ENCODE measurements at places on chromosomes 6 and 20.

DNA sequence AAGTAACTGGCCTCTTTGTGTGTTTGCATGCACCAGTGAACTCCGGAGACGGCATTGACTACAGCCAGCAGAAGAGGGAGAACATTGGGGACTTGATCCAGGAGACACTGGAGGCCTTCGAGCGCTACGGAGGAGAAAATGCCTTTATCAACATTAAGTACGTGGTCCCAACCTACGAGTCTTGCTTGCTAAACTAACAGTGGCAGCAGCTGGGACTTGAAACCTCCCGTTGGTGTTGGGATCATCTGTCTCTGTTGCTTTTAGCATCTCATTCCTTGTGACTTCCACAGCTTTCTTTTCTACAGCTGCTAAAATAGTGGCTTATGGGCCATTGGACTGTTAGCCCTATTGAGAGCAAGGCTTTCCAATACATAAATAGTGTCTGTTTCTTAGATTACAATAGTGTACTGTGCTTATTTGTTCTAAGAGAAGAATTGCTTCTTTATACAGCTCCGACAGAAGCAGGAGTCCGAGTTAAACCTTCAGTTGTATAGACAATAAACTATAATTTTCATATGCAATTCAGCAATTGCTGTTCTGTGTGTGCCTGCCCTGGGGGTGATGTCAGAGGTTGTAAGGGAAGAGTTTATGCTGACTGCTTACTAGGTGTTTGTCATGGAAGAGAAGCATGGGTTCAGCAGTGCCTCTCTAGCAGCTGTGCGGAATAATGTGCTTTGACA is 99.6 kb upstream of the QKI start:
- no peak for DNase-seq

DNA sequence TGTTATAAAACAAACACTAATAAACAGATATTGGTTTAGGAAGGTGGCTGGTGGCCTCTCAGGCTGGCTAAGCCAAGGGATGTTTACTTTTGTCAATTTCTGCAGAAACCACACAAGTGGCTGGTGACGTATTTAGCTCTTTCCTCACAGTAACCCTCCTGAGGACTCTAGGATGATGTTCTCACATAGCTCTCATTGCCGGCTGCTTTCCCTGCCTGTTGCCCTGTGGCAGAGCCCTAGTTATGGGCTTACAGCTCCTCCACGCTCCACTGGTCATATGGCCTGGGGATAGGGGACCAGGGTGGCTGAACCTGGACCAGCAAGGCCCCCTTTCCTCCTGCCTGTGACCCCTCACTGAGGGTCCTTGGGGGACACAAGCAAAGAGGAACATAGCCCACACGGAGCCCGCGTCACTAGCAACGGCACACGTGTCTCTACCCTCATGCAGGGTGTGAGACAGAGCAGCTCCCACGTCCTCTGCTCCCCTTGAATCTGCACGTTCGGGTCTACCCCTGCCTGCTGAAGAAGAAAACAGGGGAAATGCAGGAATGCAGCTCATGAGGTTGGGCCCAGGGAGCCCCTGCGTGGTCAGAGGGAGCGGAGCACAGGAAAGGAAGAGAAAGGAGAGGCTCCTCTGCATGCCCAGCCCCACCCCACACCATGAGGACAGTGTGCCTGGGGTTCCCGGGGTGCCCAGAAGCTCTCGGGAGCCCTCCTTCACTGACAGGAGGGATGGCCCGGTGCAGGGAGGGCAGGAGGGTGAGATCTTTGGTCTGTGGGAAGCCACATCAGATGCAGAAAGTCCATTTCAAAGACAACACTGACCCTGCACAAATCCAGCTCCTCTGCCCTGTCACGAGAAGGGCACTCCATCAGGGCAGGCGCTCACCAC is 13.9 kb downstream of the RAMACL start:
- peak; percentile 32 for DNase-seq

DNA sequence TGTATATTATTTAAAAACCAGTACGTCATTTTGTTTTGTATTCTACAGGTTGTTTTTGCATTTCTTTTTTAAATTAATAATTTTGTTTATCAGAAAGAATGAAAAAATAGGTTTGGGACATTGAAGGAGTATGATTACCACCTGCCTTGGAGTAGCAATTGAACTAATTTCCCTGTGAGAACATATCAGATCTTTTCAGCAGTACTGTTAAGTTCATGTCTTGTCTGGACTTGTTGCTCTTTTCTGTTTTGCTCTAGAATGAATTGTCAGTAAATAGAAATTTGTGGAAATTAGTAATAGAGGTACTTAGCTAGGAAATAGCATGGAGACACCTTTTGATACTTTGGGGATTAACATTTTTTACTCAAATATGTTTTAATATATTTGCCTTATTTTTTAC is 24.3 kb downstream of the HSF2 start:
- DNase-seq, result no peak

- DNase-seq, result no peak
Measured at GRCh38 chr6:143198312-143198711, 137.6 kb downstream of the AIG1 start.

GRCh38 chr20:10408108-10408813 is 25.8 kb downstream of the MKKS start:
- DNase-seq, result no peak

DNA sequence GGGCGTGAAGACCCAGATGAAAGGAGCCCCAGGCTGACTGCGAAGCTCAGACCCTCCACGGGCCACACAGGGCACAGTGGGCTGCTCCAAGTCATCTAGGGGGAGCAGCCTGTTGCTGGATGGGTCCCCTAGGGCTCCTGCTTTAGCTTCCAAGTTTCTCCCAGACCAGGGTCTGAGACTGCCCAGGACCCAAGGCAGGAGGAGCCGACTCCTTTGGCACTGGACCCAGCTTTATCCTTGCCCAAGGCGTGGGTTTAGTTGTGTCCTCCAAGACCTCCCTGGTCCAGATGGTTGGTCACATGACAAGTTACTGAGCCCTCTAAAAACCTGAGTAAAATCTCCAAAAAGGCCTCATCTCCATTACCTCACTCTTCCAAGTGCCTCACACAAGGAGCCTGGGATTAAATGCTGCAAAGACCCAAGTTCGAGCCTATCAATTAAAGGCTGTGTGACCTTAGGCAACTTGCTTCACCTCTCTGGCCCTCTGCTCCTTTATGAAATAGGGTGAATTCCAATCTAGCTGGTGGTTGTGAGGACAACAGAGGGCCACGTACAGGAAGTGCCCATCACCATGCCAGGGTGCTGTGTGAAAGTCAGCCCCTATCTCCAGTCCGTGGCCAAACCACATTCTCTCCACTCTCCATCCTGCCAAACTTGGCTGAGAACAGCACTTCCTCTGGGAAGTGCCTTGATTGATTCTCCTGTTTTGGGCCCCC is 2.5 kb downstream of the NECAB3 start:
- DNase-seq, result no peak

DNA sequence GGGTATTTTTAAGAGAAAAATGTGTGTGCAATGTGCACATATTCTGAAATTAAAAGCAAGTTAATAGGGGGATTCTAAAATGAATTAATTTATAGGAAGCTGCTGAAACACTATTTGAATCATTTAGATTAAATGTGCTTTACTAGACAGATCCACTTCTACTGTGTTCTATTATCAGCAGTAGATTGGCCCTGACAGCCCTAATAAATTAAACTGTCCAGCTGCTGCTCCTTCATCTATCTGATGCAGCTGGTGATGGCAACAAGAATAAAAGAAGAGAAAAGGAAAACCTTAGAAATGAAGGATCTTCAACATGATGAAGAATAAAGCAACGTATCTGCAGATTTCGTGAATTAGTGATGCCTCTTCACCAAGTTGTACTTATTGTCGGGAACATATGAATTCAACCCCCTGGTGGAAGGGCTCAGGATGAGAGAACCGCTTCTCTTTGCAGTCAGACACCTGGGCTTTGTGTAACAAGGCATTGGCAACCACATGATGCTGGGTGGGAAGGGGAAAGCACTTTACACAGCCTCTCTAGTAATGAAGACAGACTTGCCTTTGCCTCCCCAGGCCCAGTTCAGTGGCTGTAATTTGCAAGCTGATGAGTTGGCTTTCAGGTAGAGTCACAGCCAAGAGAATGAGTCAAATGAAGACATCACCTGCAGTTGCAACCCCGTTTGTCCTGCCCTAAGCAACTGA is 94.4 kb downstream of the LAMP5 start:
- DNase-seq, result no peak

- no peak for DNase-seq
Measured at GRCh38 chr6:68069921-68070710, 565.0 kb upstream of the ADGRB3 start.

GRCh38 chr6:149454346-149454848 is 30.4 kb downstream of the ZC3H12D start:
- peak; percentile 83 for DNase-seq

DNA sequence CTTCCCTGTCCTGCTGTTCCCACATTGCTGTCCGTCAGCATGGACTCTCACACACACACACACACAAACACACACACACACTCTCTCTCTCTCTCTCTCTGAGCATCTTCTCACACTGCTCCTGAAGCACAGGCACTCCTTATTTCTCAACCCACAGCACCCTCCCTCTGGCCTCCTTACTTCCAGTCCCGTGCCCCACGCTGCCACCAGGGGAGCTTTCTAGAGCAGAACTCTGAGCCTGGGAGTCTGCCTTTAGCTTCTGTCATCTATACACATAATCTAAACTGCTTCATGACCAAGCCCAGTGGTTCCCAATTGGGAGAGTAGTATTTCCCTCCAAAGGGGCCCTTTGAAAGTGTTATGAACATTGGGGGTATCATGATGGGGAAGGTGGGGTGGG is 29.1 kb downstream of the HECA start:
- no peak for DNase-seq

DNA sequence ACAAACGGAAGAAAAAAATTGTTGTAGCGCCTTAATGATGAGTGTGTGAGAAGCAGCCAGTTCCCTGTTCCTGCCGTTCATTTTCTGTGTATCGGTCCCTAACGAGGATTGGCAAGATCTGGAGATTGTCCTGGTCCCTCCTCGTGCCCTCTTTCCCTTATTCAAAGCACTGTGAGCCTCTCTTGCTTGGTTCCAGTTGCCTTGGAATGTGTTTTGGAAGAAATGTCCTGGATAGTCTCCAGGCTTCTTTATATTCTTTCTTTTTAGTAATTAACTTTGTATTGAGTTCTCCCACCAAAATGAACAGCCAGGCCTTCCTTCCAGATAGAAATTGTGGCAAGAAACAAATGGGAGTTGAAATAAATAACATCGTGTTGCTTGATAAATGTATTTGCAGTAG is 348.3 kb downstream of the CDH26 start:
- DNase-seq, result no peak

GRCh38 chr20:57964011-57964862 is 254.4 kb upstream of the PMEPA1 start:
- no peak for DNase-seq

- no peak for DNase-seq
Measured at GRCh38 chr6:75619230-75619899, 17.7 kb downstream of the SENP6 start.

GRCh38 chr6:134341999-134342567 is 24.2 kb upstream of the SGK1 start:
- DNase-seq, result no peak

DNA sequence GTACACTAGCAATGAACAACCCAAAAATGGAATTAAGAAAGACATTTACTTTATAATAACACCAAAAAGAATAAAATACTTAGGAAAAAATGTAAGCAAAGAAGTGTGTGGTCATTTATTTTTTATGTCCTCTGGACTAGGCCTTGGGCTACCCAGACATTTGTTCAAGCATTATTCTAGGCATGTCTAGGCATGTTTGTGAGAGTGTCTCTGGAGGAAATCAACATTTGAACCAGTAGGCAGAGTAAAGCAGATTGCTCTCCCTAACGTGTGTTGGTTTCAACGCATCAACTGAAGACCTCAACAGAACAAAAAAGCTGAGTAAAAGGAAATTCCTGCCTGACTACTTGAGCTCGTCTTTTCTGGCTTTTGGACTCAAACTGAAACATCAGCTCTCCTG is 84.5 kb downstream of the ANKEF1 start:
- DNase-seq, result no peak

DNA sequence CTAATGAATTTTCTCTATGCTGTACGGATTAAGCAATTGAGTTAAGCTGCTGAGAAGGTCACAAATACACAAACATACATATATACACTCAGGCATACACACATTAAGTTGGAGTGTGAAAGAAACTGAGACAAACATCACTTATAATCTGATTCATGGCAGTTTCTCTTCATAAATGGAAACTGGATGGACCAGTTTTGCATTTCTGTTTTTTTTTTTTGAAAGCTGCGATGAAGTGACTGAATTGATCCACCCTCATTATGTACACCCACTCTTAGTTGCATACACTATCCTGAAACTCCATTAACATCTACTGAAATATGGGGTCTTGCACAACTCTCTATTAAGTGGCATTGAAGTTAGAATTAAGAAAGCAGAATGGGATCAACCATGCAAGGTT is 32.9 kb upstream of the TENT5A start:
- DNase-seq, result no peak

DNA sequence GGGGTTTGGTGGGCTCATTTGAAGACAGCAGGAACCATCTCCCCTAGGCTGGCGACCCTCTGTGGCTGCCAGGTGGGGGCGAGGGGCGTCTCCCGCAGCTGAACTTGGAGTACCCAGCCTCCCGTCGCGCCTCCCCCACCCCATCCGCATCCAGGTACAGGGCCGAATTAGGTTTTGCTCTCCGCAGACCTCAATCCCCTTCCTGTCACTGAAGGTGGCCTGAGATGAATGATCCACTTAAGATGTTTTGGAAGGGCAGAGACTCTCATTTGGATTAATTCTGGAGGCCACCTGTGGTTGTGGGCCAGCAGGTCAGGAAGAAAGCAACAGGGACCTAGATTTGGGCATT is 493 bp downstream of the CD83 start:
- no peak for DNase-seq

DNA sequence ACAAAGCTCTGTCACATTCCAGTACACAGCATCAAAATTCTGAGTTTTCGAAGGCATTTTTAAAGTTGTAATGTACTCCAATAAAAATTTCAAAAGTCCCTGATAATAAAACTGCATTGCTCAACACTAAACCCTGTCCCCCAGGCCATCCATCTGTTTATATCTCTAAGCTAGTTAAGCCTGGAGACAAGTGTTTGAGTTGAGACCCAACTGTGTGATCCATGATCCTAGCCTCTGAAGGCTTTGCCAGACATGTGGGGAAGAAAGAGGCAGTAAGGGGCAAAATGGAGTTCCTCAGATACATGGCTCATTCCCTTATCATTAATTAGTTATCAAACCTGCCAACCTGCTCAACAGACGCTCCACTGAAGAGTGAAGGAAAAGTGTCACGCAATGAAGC is 198.4 kb downstream of the ISM1 start:
- DNase-seq, result no peak

DNA sequence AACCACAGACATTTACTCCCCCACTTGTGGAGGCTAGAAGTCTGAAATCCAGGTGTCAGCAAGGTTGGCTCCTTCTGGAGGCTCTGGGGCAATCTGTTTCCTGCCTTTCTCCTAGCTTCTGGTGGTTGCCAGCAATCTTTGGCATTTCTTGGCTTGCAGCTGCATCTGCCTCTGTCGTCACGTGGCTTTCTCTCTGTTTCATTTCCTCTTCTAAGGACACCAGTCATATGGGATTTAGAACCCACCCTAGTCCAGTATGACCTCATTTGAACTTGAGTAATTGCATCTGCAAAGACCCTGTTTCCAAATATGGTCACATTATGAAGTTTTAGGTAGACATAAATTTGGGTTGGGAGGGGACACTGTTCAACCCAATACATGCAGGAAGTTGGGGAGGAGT is 56.2 kb upstream of the EPB41L1 start:
- DNase-seq, result no peak
